ENCODE measurements at places on chromosomes 4 and X.

DNA sequence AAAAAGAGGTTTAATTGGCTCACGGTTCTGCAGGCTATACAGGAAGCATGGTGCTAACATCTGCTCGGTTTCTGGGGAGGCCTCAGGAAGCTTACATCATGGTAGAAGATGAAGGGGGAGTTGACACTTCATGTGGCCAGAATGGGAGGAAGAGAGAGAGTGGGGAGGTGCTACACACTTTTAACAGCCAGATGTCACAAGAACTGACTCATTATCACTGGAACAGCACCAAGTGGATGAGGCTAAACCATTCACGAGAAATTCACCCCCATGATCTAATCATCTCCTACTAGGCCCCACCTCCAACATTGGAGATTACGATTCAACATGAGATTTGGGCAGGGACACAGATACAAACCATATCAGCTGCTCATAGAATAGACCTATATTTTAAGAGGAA, 255.8 kb downstream of the OPHN1 start:
- no peak for DNase-seq

DNA sequence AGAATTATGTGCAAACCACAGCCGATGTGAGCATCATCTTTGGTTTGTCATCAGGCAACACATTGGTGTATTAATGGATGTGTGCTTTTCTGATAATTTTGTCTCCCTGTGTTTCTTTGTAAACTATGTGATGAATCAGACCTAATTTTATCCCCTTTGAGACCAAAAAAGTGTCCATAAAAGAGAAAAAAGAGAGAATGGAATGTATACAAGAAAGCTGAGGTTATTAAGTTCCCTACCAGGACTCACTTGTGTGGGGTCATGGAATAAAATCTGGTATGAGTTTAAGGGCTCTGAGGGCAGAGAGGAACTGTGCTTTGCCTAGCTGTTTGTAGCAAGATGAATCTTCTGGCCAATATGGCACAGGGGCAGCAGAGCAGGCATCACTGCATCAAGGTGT, 239.5 kb upstream of the HAND2 start:
- no peak for DNase-seq

DNA sequence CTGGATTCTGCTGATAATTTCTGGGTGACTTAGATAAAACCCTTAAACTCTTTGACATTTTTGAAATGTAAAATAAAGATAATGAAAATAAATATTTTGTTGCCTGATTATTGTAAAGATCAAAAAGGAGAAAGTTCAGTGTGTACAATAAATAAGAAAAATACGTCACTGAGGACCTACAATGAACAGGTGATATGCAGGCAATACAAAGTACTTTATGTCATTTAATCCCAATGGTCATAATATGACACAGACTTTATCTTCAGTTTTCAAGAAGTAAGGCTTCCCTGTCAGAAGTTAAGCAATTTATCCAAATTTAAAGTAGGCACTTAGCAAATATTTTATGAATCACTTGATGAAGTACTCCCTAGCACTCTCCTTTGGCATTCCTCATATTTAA, 532.8 kb downstream of the GBA3 start:
- no peak for DNase-seq

GRCh38 chr4:30696191-30696590, 24.0 kb upstream of the PCDH7 start:
- no peak for DNase-seq

DNA sequence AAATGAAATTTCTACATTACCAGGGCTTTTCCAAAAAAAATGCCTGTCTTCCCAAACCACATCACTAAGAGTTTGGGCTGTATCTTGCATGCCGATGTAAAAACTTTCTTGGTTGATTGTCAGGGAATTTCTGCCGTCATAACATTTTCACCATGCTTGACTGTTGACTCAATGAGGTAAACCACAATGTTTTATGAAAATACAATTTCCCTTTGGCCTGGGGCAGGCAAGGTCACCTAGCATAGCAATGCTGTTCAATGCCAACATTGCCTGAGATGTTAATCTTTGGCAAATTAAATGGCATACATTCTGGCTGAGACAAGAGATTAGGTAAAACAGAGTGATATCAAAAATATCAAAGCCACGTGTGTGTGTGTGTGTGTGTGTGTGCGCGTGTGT, 137.1 kb upstream of the TBL1X start:
- no peak for DNase-seq

GRCh38 chr4:182251116-182251515, 7.9 kb downstream of the TENM3 start:
- DNase-seq: no peak

DNA sequence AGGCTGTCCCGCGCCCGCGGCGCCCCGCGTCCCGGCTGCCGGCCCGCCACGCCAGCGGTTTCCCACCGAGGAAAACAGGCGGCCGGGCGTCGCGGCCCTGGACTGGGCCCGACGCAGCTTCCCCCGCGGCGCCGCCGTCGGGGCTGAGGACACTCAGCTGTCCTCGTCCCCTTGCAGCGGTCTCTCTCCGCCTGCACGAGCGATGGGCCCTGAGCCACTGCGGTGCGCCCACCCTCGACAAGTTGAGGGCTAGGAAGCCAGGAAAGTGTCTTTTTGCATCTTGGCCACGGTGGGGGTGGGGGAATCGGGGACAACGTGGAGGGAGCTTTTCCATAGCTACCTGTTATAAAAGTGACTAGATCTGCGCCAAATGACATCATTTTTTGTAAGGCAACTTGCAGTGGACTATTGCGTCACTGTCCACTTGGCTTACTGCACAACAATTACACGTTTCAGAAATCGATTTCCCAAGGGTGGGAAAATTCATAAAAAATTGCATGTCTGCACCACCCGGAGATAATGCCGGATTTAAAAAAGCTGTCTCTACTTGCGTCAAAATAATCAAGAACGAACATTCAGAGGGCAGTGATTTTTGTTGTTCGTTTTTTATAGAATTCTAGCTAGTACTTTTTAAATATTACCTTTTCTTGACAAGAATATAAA, 1.1 kb downstream of the KLHL15 start:
- DNase-seq: no peak

DNA sequence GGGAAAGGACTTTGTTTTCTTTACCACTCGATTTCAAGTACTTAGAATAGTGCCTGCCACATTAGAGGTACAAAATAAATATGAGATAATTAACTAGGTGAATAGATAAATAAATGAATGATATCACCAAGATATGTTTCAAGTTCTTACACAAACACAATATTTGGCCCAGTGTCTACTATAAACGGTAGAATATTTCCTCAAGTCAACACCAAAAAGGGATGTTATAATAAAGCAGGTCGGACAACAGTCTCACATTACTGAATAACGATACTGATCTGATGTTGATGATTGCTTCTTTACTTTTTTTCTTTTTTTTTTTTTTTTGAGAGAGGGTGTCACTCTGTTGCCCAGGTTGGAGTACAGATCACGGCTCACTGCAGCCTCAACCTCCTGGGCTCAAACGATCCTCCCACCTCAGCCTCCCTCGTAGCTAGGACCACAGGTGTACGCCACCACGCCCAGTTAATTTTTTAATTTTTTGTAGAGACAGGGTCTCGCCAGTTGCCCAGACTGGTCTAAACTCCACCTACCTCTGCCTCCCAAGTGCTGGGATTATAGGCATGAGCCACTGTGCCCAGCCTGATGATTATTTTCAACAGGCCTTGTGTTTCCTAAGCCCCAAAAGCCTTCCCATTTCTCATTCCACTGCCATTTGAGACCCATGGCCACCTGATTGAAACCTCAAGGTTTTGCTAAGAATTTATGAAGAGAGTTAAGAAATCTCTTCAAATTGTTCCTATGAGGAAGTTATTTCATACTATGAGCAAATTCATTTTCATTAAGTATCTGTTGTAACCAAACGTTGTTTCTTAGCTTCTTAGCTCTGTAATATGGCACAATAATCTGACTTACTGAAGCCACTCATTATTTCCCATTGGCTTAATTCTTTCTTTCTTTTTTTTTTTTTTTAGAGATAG, 2.3 kb downstream of the MANBA start:
- no peak for DNase-seq

DNA sequence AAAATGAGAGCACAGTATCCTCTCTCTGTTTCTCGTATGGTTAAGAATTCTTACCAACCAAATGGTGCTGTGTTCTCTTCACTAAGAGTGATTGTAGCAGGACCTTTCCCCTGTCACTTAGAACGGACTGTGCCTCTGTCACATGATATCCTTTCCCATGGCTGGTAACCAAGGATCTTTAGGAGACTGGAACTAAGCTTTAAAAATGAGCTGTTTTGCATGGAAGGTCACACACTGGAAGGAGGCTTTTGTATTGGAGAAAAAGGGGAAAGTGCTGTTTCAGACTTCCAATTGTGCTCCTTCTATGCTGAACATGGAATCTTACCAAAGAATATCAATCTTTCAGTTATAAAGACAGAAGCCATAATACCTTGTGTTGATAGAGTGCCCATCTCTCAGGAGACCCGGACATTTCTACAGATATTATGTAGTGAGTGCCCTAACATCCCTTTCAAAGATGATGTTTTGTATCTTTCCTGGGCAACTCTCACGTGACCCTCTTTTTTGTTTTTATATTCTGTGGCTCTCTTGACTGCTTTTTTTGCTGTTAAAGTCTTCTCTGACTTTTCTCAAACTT, 148.6 kb downstream of the SLC4A4 start:
- no peak for DNase-seq

DNA sequence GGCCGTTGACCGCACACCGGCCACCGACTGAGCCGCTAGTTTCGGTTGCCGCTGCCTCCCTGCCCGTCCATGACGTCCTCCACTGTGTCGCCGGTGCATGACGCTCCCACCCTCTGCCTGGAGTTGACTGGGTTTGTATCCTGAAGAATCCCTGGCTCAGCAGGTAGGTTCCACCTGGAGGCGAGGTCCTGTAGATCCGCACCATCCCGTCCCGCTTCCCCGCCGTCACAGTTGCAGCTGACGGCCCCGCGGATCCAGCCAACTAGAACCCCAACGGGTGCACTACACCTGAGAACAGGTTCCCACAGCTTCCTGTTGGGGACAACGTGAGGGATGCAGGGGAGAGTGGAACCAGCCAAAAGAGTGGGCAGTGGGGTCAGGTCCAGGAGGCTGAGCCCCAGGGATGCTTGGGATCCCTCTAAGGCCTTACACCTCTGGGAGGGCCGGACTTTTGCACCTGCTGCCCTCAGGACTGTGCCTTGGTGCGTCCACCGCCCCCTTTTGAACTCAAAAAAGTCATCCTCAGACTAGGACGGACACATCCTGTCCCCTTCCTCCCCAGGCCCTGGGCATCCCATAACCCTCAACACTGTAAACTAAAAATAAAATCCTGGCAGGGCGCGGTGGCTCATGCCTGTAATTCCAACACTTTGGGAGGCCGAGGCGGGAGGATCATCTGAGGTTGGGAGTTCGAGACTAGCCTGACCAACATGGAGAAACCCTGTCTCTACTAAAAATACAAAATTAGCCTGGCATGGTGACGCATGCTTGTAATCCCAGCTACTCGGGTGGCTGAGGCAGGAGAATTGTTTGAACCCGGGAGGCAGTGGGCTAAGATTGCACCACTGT, 1.1 kb upstream of the SLBP start:
- no peak for DNase-seq

DNA sequence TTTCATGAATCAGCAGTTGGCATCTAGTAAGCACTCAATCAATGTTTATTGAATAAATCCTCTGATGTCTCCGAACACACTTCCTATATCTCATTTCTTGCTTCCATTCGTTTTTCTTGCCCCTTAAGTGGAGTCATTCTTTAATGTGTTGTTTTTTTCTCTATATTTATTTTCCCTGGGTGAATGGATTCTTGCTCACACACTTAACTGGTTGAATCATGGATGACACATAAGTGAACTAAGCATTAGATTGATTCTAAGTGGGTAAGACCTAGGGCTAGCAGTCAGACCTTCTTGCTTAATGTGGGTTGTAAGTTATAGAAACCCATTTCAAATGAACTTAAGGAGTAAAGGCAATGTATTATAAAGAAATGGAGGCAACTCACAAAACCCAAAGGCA, 111.1 kb downstream of the RTL3 start:
- DNase-seq: no peak

DNA sequence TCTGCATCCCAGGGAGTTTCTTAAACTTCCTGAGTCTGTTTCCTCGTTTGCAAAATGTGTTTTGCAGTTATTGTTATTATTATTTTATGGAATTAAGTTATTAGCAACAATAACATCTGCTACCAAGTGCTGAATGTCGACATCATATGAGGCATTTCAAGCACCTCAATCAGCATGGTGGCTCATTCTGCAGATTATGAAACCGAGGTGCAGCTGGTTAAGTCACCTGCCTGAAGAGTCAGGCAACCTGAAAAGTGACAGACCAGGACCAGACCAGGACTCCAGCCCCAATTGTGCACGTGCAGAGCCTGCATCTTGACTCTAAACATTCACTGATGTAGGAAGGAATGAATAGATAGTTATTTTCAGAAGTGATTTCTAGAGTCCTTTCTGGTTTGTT, 99.8 kb downstream of the AFAP1 start:
- DNase-seq: no peak

- no peak for DNase-seq
These were observed 48.4 kb upstream of the RPS6KA3 start for GRCh38 chrX:20315140-20315539.

GRCh38 chr4:40316782-40317635, 18.1 kb upstream of the CHRNA9 start:
- no peak for DNase-seq
